ENCODE measurements at places on chromosomes 3 and 15.

- no peak for DNase-seq
Observed at GRCh38 chr3:13135811-13136321, 62.6 kb upstream of the IQSEC1 start.

- no peak for DNase-seq
Observed at GRCh38 chr15:59339252-59339672, 33.4 kb downstream of the MYO1E start.

- DNase-seq: no peak
Observed at GRCh38 chr3:72745146-72745999, 102.9 kb downstream of the SHQ1 start.

- DNase-seq: no peak
Observed at GRCh38 chr15:73268457-73268856, 100.3 kb downstream of the HCN4 start.

- DNase-seq: no peak
Observed at GRCh38 chr3:72699631-72700030, 148.6 kb downstream of the SHQ1 start.

DNA sequence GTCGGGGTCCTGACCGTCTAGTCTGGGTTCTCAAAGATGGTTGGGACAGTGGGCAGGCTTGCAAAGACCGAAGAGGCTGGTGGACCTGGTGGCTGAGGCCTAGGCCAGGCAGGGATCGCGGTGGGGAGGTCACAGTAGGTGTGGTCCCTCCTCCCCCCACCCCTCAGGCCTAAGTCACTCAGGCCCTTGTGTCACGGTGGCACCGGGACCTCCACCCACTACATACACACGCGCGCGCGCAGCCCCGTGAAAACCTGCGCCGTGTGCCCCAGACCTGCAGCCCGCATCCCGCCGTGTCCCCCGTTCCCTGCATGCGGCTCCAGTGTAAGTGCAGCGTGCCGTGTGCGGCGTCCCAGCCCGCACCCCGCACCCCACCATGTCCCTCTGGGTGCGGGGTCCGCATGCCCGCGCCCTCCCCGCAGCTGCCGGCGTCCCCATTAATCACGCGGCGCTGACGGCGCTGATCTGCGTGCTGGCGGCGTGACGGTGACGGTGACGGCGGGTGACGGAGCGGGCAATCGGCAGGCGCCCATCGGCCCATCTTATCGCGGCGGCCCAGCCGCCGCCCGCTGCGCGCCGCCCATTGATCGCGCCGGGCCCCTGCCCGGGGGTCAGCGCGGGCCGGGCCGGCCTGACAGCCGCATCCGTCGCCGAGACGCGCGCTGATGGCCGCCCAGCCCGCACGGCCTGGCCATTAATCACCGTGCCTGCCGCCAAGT, 24.4 kb downstream of the SEC61A1 start:
- peak; percentile 34 for DNase-seq

GRCh38 chr15:50675535-50676144, 11.0 kb downstream of the TRPM7 start:
- DNase-seq: no peak

DNA sequence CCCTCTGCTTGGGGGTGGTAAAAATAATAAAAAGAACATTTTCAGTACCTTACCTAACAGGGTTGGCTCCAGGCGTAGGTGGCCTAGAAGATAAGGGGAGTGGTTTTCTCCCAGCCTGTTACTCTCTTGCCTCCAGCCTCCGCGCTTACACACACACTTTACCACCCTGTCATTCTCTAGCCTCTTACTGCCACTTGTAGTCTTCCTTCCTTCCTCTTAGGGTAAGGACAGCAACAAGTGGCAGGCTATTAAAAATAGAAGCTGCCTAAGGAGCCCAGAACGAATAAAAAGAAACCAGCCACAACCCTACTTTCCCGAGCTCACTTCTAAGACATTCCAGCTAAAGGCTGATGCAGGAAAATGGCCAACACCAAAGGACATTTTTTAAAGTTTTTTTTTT, 9.6 kb upstream of the LIPH start:
- no peak for DNase-seq

DNA sequence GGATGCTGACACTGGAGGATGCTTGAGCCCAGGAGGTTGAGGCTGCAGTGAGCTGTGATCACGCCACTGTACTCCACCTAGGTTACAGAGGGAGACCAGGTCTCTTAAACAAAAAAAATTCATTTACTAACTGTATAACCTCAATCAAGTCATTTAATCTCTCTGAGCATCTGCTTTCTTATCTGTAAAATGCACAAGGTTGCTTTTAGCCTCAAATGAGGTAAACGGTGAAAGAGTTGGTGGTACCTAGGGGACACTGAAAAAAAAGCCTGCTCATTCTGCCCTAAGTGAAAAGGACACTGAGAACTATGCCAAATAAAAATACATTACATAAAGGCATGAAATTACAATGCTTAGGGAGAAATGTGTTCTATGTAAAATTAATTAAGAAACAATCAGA, 3.4 kb downstream of the PP2D1 start:
- no peak for DNase-seq

- DNase-seq: no peak
Observed at GRCh38 chr15:63452552-63453136, 51.7 kb upstream of the USP3 start.

DNA sequence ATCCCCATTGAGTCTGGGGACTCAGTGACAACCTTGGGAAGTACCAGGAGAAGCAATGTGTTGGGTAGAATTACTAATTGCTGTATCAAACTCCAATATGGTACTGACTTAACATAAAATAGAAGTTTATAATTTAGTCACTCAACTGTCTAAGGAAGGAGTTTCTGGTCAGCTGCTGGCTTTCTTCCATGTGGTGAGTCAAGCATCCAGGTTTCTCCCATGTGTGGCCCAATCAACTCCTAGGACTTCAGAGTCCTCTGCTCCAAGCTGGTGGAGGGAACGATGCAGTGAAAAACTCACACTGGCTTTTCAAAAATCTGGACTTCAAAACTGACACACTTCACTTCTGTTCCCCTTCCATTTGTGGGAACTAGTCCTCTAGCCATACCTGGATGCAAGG, 25.2 kb downstream of the WNT5A start:
- DNase-seq: no peak

GRCh38 chr3:181369637-181370036, 342.1 kb upstream of the SOX2 start:
- no peak for DNase-seq

GRCh38 chr3:172536993-172537419, 13.8 kb upstream of the TNFSF10 start:
- no peak for DNase-seq

DNA sequence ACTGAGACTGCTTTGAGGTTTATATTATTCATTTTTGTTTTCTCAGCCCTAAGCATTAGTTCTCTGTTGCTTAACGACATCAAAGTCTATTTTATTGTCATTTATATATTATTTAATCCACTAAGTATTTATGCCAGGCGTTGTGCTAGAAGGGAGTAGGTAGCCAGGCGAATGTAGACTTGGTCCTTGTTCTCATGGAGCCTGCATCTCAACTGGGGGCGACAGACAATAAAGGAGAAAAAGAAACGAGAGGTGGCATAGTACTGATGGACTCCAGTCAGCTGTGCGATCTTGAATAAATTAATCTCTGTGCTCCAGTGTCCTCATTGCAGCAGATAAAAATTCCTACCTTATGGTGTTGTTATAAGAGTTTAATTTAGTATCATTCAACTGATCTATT, 49.7 kb downstream of the ETV5 start:
- DNase-seq: no peak

- DNase-seq: no peak
Observed at GRCh38 chr15:95868450-95868849, 462.1 kb upstream of the NR2F2 start.

DNA sequence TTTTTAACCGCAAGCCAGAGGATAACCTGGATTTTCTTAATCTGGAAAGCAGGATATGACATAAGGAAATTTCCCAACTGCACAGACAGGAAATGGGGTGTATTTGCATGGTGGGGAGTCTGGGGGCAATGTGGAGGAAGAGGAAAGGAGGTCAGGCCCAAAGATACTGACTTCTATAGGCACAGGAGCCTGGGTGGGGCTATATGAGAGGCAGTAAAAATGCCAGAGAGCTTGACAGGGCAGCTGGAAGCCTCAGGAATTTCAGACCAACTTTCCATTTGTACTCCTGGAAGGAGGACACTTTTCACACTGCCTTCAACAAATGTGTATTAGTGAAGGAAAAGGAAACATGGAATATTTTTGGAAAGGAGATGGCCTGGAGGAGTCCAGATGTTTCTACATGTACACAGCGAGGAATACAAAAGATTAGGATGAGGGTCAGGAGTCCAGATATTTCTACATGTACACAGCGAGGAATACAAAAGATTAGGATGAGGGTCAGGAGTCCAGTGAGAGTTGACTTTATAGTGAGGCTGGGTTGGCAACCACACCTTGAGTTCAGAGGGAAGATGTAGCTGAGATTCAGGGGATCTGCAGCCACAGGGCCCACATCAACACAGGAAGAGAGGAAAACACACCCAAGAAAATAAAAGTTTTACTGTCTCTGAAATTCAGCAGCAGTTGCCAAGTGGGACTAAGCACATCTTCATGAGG, 111.9 kb upstream of the PTPRG start:
- no peak for DNase-seq

DNA sequence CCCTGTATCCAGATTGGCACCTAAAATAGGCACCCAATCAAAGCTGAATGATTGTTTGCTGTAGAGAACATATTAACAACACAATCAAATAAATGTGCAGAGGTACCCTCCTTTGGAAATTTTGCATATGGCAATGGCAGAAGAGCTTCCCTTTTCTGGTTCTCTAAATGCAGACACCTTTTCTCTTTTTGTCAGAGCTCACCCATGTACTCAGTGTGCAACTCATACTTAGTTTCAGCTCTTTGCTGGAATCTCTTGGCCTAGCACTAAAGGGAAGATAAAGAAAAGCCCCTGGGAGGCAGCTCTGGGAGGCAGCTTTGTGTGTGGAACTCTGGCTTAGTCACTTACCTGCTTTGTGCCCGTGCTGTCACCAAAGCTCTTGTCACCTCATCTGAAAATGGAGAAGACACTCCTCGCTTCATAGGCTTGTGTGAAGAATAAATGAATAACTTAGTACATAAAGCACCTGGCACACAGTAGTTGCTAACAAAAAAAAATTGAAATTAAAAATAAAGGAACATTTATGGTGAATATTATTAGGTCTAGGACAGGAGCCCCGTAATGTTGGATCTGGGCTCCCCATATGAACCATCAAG, 28.8 kb downstream of the ST6GAL1 start:
- DNase-seq: no peak

- DNase-seq: no peak
Observed at GRCh38 chr15:96408591-96409183, 78.2 kb downstream of the NR2F2 start.

DNA sequence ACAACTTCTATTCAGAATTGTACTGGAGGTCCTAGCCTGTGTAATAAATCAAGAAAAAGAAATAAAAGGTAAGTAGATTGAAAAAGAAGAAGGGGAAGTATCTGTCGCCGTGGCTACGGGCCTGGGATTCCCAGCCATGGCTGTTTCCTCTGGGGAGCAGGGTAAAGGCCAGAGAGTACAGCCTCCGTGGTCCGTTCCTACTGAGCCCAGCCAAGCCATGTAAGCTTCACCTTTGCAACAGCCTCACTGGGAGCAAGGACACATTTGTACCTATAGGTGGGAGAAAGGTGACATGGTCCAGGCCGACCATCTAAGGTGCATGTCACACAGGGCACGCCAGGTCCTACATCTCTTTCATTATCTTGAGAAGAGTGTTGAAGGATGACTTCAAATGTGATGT, 71.3 kb downstream of the ANP32A start:
- no peak for DNase-seq

- DNase-seq: no peak
Observed at GRCh38 chr3:152564459-152564858, 270.5 kb upstream of the P2RY1 start.

DNA sequence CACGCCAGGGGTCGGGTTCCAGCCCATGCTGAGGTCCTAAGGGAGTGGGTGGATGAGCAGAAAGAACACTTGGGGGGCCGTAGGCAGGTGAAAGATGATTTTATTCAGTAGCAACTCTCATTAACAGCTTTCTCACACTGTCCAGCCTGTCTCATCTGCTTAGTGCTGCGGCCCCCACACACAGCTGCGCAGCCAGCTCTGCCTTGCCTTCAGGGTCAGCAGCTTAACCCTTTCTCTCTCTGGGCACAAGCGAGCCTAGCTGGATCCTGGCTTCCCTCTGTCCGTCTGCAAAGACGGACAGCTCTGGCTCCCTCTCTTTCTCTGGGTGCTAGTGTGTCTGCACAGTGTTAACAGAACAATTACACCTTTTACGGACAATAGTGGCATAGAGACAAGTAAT, 21.3 kb downstream of the NPAP1 start:
- DNase-seq: no peak

DNA sequence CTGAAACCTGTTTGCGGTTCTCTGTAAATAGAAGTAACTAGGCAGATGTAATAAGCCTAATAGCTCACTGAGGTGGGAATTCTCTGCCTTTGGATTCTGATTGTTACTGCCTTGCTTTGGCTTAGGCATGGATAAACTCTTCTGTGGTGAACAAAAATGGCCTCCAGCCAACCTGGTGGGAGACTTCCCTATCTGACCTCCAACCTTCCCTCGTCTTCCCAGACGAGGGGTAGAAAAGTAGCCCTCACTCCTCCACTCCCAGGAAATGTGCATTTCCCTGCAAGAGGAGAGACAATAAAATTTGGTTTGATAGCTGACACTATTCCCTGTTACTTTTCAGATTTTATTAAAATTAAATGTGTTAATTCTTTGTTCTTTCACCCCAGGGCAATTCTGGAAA, 606 bp upstream of the CD96 start:
- DNase-seq: no peak

Data from NCI-H2107 (cell line).